ENCODE measurements at places on chromosomes 6 and 20.

- no peak for DNase-seq
Measured at GRCh38 chr6:85451565-85452306, 1.9 kb downstream of the NT5E start.

GRCh38 chr20:50516180-50516934 is 6.2 kb downstream of the PTPN1 start:
- DNase-seq: no peak

GRCh38 chr6:143158113-143158581 is 97.5 kb downstream of the AIG1 start:
- DNase-seq: no peak

GRCh38 chr6:3359101-3359752 is 97.6 kb downstream of the SLC22A23 start:
- DNase-seq: no peak

DNA sequence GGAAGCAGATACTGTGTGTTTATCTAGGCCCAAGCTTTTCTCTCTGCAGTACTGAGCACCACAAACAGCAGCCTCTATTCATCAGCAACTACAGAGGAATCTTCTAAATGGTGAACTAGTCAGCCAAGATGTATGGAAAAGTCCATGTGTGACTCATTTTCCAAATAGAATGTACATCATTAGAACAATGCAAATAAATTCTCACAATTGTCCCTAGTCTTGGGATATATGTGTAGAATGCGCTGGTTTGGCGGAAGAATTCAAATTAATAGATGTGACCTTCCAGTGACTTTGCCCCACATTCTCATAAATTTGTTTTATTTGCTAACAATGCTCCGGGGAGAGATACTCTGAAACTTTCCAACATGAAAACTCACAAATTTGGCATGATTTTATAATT is 436.2 kb downstream of the CBLN4 start:
- no peak for DNase-seq

DNA sequence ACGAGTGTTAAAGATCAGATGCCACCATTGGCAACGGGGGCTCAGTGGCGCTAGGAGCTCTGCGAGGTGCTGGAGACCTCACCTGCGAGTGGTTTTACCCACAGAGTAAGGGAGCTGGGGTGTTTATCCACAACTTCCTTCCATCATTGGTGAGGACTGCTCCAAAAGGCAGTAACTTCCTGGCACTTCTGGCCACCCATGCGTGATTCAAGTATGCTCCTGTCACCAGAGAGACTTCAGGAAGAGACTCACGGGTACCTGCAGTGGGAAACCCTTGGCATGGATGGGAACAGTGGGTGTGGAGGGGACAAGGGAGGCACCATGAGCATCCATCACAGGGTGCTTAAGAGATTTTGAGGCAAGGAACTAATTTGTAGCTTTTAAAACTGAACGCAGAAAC is 53.2 kb downstream of the RIN2 start:
- DNase-seq: no peak

DNA sequence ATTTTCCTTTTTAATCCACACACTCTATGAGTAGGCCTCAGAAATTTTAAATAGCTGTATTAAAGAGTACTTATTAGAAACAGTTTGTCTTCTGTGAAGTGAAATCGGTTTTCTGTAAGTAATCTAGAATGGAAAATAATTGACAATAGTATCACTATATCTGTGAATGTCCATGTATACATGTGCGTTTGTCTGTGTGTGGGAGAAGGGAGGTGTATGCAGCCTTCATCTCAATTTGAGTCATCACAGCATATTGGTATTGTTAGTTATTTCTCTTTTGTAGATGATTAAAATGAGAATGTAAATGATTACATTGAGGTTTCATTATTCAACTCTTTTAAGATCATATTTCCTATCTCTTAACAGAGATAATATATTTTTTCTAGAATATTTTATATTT is 206.0 kb downstream of the EYS start:
- DNase-seq: no peak

DNA sequence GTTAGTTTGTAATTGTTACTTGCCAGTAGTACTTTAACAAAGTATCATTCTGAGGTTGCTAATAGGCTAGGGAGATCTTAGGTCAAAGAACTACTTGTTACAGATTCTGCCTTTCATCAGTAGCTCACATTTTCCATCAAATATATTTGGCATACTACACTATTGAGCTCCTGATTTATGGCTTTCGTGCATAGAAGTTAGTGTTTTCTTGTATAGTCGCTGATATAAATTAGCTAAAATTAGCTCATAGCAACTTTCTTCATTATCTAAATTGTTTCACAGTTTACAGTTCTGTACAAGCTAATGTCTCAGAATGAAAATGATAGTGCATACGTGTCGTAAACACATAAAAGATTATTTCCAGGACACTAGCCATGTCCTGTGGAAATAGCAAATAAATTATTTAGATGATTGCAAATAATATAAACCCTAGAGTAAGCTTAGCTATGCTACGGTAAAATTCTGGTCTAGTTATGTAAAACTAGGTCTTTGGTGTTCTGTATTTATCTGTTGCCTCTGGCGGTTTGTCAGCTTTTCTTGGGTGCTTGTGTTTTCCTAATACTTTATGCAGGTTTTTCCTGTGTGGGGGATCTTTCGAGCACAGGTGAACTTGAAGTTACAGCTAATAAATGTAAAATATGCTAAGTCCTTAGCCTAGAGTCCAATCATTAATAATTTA is 15.1 kb downstream of the PDE7B start:
- DNase-seq: no peak

Measured in AG09309 (cell line).